ENCODE measurements at places on chromosomes 13 and 19.
A peak's percentile ranks its signal among the peaks of the same experiment; 100 is the strongest.

GRCh38 chr19:29665826-29666577 lies 741 bp downstream of the PLEKHF1 start:
- DNase-seq, result peak; percentile 77

DNA sequence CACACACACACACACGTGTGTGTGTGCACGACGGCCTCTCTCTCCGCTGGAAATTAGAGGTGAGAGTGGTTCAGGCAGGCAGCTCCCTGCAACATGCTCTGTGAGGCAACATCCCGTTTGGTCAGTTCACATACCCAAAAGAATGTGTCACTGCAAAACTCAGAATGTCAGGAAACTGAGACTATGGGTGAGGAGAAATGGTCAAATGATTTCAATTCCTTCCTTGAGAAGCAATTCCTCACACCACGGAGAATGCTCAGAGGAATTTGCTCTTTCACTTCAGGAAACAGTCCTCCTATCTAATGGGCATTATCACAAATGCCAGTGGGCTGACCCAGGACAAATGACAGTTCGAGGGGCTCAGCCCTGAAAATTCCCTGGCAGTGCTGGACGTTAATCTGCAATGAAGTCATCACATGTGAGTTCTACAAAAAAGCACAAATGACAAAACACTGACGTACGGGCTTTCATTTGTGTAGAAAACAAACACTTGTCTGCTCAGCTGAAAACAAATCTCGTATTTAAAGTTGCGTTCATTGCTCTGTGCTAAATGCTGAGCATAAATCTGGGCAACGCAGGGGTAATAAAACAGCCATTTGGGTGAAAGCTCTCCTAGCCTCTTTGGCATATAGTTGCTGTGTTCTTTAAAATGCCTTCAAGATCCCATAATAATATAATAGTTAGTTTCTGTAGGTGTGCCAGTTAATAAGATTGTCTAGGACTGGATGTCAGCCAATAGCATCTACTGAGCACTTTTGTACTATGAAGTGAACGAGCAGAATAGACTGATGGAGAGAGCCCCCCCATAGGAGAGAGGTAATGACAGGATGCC lies 18.6 kb upstream of the LATS2 start:
- DNase-seq, result peak; percentile 74

- no peak for DNase-seq
Observed at GRCh38 chr13:91659256-91660075, 261.0 kb downstream of the GPC5 start.

DNA sequence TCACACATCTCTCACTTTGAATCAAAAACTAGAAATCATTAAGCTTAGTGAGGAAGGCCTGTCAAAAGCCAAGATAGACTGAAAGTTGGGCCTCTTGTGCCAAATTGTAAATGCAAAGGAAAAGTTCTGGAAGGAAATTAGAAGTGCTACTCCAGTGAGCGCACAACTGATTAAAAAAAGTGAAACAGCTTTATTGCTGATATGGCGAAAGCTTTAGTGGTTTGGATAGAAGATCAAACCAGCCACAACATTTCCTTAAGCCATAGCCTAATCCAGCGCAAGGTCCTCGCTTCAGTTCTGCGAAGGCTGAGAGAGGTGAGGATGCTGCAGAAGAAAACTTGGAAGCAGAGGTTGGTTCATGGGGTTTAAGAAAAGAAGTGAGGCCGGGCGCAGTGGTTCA lies 7.6 kb downstream of the PCCA start:
- DNase-seq, result no peak

- peak; percentile 37 for DNase-seq
Observed at GRCh38 chr13:74661851-74662250, 527.6 kb upstream of the KLF12 start.
